Stimulated activated CD4-positive, alpha-beta T cell treated with anti-CD3 and anti-CD28 coated beads, TNF-alpha, amount 100 ng/mL, for 24 hours (primary cell): ENCODE measurements at places on chromosomes 3 and 15.

DNA sequence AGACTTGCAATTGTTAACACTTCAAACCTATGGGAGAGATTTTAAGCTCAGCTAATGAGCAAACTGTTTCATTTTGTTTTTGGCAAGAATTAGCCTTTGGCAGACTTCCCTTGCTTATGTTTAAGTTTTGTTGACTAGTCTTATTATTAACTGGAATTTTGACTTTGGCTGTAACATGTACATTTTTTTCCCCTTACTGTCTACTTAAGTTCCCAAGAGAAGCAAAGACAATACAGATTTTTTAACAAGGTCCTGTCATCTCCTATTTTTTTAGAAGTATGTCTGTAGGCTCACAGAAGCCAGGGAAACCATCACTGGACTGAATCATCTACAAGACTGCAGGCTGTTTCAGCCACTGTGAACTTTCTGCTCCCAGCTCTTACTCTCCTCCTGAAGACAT is 74.3 kb downstream of the DGKG start:
- no peak for DNase-seq

DNA sequence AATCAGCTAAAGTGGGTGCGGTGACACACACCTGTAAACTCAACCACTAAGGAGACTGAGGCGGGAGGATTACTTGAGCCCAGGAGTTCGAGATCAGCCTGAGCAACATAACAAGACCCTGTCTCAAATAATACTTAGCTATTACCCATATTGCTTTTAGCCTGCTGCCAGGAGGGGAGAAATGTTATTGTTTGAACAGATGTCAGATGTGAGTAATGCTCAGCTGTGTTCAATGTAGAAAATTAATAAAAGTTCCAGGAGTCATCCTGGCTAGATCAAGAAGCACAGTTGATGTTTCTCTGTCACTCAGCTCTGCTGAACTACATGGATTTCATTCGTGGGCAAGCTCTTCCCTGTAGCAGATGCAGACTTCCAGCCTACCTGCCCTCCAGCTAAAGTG is 22.2 kb downstream of the LSM3 start:
- no peak for DNase-seq

GRCh38 chr3:47503033-47503432 is 10.5 kb downstream of the ELP6 start:
- no peak for DNase-seq

GRCh38 chr15:48609486-48609885 is 36.0 kb downstream of the FBN1 start:
- no peak for DNase-seq

DNA sequence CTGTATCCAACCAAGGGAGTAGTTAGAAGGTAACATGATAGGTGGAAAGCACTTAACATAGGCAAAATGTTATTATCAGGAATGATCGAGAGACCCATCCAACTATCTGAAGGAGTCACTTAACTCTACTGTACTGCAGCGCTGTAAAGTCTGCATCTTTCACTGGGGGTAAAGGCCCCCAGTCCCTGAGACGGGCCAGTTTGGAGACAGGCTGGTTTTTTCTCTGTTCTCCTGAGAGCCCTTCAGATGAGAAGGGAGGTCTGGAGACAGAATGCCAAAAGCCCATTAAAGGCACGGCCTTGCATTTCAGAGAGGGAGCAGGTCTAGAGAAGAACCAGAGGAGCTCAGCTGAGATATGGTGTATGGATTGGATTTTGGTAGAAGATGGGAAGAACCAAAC is 71.3 kb upstream of the CGNL1 start:
- no peak for DNase-seq

DNA sequence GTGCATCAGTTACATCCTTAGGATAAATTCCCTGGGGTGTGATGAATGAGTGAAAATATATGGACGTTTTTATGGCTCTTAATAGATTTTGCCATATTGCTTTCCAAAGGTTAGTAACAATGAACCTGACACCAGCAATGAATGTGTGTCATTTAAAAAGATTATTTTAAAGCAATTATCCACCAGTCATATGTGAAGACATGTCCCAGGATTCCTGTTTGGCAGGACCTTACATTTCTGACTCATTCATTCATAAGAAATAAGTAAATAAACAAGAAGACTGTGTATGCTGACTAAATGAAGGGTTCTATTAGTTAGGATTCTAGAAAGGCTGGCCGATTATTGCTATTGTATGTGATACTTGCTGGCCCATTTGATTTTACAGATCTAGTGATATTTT is 201.5 kb downstream of the SOX2 start:
- DNase-seq = no peak

DNA sequence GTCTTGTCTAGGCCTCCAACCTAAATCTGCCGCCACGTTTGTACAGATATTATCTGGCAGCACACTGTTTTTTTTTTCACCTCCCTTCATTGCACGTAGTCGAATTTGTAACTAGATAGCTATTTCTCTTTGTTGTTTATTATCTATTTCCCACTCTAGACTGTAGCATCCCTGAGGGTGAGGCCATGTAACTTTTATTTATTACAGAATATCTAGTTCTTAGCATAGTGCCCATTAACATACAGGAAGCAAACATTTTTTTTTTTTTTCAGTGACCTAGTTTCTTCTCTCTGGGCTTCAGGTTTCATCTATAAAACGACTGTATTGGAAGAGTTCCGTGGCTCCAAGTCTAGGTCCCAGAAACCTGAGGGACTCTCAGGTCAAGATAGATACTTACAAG is 354.3 kb downstream of the FGF12 start:
- no peak for DNase-seq

DNA sequence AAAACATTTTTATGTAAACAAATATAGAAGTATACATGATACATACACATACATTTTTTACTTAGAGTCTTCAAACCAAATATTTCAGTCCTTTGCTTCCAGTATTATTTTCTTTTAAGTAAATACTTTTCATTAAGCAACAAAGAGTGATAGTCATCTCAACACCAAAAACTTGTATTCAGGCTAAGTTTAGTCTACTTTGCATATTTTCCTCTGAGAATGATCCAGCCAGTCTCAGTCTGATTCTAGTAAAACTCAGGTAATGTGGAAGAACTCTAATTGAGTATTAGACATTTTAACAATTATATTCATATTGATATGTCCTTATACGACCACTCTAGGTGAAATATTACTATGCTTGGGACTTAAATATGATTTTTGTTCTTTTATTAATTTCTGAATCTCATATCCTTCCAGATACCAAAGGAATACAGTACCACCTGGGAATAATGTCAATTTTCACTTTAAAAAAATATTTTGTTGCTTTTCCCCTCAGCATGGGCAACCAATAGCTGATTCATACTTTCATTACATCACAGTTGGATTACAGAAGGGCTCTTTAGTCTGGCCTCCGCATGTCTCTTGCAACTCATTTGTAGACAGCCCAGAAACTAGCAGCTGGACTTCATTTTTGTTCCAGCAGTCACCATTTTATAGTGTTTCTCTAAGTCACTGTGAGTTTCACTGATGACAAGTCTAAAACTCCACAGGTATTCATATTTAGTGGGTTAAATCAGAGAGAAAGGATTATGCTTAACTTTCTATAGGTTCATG is 390.4 kb downstream of the ZBTB20 start:
- no peak for DNase-seq

DNA sequence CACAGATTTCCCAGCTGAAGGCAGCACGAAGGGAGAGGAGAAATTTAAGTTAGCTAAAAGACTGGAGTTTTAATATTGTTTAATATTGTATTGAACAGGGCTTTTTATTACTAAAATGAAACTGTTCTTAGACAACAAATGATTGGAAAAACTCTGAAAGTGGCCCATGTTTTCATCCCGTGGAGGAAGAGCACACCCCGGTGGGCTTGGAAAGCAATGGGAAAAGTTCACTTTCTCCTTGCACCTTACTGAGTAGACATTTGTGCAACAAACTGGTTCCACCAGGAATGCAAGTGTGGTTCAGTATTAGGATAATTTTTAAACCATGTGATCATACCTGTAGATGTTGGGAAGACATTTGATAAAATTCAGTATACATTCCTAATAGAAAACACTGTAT is 8.2 kb upstream of the ESYT3 start:
- DNase-seq = no peak

- DNase-seq = no peak
Measured at GRCh38 chr3:39548282-39548681, 80.8 kb downstream of the MOBP start.

GRCh38 chr3:104988496-104988895 is 378.2 kb upstream of the ALCAM start:
- no peak for DNase-seq

DNA sequence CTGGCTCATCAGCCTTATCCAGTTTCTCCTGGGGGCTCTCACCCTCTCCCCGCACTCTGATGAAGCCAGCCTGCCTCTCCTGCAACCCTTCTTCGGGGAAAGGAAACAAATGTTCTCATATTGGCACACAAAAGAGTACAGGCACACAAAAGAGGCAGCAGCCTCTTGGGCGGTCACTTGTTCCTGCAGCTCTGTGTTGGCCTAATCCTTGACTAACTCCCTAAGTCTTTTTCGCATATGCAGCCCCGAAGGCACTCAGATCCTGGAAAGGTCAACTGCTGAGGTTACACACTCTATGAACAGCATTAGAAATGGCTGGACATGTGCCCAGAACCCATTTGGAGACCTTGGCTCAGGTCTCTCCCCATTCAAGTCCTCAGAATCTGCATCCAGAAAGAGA is 7.4 kb upstream of the CAMP start:
- no peak for DNase-seq

GRCh38 chr3:18526667-18527066 is 101.5 kb upstream of the SATB1 start:
- DNase-seq = no peak

DNA sequence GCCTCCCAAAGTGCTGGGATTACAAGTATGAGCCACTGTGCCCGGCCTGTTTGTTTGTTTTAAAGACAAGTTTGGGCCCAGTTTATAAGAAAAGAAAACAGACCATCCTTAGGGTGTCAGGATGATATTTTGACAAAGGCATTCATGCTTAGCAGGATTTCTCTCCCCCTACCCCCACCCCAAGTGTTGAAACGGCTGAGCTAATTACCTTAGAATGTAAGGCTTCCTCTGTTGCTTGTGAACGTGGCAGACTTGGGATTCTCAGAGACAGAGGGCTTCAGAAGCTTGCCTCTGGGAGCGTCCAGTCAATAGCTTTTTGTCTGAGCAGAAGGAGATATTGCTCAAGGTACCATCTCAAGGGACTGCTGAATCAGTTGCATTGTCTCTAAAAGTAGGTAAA is 24.0 kb downstream of the FLNB start:
- DNase-seq = no peak

DNA sequence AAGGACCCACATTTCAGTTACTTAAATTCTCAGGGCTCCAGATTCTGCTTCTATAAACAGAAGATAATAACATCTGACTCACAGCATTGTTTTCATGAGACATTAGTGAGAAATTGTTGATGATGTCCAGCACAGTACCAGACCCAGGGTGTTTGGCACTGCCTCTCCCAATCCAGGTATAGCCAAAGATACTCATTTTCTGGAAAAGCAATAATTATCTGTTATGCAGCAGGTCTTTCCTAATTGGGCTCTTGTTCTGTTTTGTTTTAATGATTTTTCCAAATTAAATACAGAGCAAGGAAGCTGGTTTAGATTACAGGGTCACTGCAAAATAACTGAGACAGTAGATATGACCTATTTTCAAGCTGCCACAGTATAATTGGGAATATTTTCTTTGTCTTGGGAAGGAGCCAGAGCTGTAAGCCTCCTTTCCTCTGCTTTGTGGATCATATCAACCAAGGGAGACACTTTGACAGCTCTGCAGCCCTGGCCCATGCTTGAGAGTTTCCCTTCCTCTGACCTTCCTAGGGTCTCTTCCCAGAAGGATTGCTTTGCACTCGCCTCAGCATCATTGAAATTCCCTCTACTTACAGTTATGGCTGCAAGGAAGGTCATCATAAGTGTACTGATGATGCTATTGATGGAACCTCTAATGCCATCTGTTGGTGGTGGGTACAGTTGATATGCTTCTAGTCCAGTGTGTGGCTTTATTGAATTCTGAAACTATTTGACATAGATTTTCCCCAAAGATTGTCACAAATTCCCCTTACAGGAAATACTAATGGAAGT is 522.4 kb upstream of the ADAMTS9 start:
- no peak for DNase-seq

GRCh38 chr3:45592830-45593707 is 1.5 kb upstream of the LIMD1 start:
- peak; percentile 34 for DNase-seq

DNA sequence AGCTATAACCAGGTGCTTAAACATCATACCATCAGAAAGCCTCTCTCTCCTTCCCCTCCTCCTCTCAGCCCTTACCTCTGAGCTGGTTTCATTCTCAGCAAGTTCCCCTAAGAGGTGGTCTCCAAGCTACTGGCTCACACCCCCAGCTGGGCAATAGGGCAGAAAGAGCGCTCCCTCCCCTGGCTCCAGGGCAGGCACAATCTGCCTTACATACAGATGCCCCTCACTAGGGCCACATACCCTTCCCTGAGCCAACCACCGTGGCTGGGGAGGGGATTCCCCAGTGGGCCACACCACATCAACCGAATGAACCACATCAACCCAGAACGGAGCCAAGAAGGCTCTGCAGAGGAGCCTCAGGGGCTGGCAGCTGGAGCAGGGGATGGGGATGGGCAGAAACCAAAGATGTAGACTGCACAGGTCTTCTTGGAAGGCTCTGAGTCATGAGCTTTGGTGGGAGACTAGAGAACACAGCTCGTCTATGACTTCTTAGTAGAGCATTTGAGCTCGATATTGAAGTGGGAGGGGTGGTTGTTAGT is 4.6 kb upstream of the FBLN2 start:
- no peak for DNase-seq

DNA sequence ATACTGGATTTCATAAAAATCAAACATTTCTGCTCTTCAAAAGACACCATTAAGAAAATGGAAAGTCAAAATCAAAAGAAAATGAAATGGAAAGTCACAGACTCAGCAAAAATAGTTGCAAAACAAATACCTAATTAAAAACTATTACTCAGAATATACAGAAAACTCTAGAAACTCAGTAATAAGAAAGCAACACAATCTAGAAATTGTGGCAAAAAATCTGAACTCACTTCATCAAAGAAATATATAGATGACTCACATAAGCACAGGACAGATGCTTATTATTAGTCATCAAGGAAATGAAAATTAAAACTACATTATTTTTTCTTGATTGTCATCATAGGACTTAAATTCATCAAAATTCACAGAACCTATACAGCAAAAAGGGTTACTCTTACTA is 430.0 kb downstream of the SHQ1 start:
- no peak for DNase-seq

DNA sequence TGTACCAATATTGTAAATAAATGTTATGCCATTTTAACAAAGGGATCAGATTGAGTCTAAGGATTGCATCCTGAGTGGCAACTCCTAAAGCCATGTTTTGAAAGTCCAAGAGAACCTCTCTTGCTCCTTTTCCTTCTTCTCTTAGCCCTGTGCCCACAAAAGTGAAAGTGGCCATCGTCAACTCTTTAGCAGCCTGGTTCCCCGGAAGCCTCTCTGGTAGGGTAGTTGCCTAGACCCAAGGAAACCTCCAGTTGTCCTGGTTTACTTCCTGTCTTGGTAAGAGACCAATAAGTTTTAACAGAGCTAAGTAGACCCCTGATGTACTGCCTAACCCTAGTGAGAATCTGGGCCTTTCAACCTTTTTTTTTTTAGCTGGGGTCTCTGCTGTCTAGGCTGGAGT is 10.2 kb upstream of the ITPKA start:
- no peak for DNase-seq

- no peak for DNase-seq
Measured at GRCh38 chr3:126685021-126685420, 19.0 kb upstream of the CHCHD6 start.

- no peak for DNase-seq
Measured at GRCh38 chr3:39937315-39937714, 127.9 kb downstream of the MYRIP start.

- DNase-seq = no peak
Measured at GRCh38 chr3:3353153-3353552, 173.7 kb upstream of the CRBN start.

- DNase-seq = no peak
Measured at GRCh38 chr3:13580256-13581023, 31.5 kb downstream of the FBLN2 start.
